ENCODE measurements at places on chromosomes 5 and 9. TPM values are rescaled to one million over a fixed set of nuclear protein-coding genes. Genes with fewer than 3 reads are reported as not detected.

GRCh38 chr9:34578241-34579103, 11.1 kb downstream of the CNTFR start:
- no peak overlapping the region for H3K27ac ChIP-seq
- peaks cover 50% of the 10 kb centered on the region for H3K27me3 ChIP-seq
- H3K36me3 ChIP-seq: no peaks in the 10 kb centered on the region

DNA sequence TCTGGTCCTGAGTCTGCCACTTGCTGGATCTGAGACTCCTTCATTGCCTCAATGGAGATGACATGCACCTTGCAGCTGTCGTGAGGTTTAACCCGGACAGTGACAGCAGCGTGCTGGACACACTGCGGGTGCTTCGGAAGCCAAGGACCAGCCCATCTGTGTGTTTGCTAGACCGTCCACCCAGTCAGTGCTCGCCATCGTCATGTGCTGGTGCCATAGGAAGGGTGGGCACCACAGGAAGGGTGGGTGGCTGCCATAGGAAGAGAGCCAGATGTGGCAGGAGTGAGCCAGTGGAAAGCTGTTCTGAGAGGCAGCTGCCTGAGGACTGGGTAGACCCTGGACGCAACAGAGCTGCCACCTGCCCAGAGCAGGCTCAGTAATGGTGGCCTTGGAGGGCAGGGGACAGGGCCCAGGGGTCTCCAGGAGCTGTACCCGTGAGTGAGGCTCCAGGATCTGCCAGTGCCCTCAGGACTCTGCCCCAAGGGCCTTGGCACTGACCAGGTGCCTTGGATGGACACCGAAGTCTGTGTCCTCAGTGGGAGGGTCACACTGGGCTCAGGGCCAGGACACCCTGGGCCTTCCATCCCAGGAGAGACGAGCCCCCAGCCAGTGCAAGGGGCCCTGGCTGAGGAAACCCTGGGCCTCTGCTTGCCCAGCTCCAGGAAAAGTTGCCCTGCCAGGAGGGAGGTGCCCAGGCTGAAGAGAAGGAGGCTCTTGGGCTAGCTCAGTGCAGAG, 21.8 kb downstream of the FLT4 start:
- H3K27ac ChIP-seq: no peak overlapping the region
- DNase-seq: no peak
- no peaks in the 10 kb centered on the region for H3K27me3 ChIP-seq
- H3K36me3 ChIP-seq: no peaks in the 10 kb centered on the region
- no peaks in the 10 kb centered on the region for H3K4me1 ChIP-seq

DNA sequence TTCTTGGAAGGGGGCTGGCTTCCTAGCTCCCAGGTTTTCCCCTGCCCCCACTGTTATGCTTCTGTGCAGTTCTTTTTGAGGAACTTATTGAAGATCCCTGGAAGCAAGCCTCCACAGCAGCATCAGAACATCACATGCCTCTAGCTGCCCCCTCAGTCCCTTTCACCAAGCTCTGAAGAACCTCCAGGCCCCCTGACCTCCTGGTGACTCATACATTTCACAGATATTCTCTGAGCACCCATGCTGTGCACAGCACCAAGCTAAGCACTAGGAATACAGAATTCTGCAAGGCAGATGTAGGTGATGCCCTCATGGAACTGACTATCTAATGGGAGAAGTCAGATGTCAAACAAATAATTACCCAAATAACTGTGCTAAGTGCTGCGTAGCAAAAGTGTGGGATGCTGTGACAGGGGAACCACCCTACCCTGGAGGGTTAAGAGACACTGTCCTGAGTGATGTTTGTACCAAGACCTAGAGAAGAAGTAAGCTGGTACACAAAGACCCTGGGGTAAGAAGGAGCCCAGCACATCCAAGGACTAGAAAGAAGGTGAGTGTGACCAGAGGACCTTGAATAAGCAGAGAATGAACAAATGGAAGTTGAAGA, 213.7 kb upstream of the NR4A3 start:
- DNase-seq: no peak
- no peaks in the 10 kb centered on the region for H3K27me3 ChIP-seq
- H3K4me1 ChIP-seq: no peaks in the 10 kb centered on the region
- no peaks in the 10 kb centered on the region for H3K36me3 ChIP-seq
- no peak overlapping the region for H3K4me3 ChIP-seq

DNA sequence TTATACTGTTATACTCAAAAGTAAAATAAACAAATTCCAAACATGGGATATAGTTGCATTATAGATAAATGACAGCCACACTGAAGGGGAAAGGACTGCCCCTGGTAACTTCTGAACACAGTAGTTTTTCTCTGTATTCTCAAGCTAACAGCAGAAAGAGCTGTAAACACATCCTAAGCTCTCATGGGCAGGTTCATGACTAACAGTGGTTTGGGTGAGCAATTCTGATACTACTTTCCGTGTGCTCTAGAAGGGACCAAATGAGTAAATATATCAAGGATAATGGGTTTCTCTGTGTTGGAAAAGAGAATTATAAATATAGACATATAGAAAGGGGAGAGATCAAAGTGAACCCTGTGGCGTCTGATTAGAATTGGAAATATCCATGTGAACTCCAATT, 2.2 kb upstream of the LCN6 start:
- no peak overlapping the region for H3K4me3 ChIP-seq
- no peaks in the 10 kb centered on the region for H3K36me3 ChIP-seq
- no peak overlapping the region for H3K27ac ChIP-seq
- DNase-seq: no peak
- H3K27me3 ChIP-seq: peaks cover 16% of the 10 kb centered on the region

Gene PCDH1
- 151 TPM for total RNA-seq

GRCh38 chr9:22208846-22209585, 199.9 kb upstream of the CDKN2B start:
- H3K36me3 ChIP-seq: no peaks in the 10 kb centered on the region
- peaks cover 10% of the 10 kb centered on the region for H3K4me1 ChIP-seq
- no peak overlapping the region for H3K27ac ChIP-seq
- no peak overlapping the region for H3K4me3 ChIP-seq

Gene STPG3
- not detected for total RNA-seq

DNA sequence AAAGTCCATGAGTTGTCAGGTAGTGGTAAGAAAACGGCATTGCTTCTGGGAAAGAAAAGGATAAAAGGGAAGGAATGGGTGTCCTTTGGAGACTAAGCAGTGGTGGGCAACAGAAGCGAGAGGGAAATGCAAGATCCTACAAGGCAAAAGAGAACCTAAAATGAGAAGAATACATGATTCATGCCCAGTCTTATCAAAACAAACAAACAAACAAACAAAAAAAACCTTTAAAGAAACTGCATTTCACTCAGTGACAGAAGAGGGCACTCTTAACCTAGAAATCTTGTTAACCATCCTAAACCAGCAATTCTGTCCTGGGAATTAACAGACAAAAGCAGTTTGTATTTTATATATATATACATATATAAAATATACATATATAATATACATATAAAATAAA, 88.5 kb downstream of the SUSD1 start:
- H3K27me3 ChIP-seq: no peaks in the 10 kb centered on the region
- no peak overlapping the region for H3K27ac ChIP-seq
- no peak for DNase-seq
- H3K36me3 ChIP-seq: no peaks in the 10 kb centered on the region

DNA sequence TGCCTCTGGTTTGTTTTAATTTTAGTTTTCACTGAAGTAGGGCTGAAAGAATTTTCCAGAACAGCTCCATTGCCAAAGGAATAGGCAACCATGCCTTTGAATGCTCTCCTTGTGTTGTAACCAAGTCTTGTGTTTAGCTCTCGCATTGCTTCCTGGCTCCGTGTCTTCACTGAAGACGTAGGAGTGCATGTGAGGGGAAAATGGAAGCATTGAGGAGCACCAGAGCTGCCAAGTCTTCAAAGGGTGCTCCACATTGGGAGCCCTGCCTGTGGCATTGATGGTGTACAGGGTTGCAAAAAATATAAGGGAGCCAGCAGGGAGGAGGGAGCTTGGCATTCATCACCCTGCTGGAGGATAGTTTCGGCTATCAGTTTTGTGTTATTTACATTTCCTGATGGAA, 86.6 kb downstream of the NTRK2 start:
- H3K4me3 ChIP-seq: no peak overlapping the region
- no peaks in the 10 kb centered on the region for H3K36me3 ChIP-seq
- no peak for DNase-seq
- H3K27ac ChIP-seq: no peak overlapping the region

GRCh38 chr9:127392976-127393375, 4.0 kb upstream of the SLC2A8 start:
- no peak for DNase-seq
- no peak overlapping the region for H3K4me3 ChIP-seq
- no peak overlapping the region for H3K27ac ChIP-seq
- peaks cover 27% of the 10 kb centered on the region for H3K4me1 ChIP-seq

DNA sequence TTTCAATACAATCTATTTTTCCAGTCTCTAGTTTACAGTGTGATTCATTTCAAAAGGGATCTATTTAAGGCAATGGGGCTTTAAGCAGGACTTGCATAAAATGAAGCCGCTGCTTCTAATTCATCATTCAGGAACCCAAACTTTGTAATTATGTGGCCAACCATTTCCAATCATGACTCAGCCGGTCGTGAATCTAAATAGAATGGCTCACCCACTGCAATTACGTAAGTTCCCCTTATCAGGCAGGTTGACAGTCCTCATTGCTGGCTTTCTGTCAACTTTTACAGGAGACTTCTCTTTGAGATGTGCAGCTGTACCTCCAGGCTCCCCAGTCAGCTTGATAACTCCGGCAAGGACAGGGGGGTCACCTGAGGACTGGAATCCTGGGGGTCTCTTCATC, 152.8 kb upstream of the DAP start:
- H3K27ac ChIP-seq: no peak overlapping the region
- no peak for DNase-seq
- no peaks in the 10 kb centered on the region for H3K27me3 ChIP-seq

DNA sequence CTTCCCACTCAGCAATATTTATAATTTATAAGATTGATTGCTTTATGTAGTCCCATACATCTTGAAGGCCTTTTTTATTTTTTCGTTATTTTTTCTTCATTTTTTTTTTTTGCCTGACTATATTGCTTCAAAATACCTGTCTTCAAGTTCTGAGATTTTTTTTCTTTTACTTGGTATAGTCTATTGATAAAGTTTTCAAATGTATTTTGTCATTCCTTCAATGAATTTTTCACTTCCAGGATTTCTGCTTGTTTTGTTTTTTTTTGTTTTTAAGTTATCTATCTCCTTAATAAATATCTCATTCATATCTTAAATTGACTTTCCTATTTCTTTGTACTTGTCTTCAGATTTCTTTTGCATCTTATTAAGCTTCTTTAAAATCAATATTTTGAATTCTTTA, 905.6 kb upstream of the CDH6 start:
- no peaks in the 10 kb centered on the region for H3K36me3 ChIP-seq
- H3K27ac ChIP-seq: no peak overlapping the region
- no peak overlapping the region for H3K4me3 ChIP-seq
- DNase-seq: no peak
- no peaks in the 10 kb centered on the region for H3K4me1 ChIP-seq

DNA sequence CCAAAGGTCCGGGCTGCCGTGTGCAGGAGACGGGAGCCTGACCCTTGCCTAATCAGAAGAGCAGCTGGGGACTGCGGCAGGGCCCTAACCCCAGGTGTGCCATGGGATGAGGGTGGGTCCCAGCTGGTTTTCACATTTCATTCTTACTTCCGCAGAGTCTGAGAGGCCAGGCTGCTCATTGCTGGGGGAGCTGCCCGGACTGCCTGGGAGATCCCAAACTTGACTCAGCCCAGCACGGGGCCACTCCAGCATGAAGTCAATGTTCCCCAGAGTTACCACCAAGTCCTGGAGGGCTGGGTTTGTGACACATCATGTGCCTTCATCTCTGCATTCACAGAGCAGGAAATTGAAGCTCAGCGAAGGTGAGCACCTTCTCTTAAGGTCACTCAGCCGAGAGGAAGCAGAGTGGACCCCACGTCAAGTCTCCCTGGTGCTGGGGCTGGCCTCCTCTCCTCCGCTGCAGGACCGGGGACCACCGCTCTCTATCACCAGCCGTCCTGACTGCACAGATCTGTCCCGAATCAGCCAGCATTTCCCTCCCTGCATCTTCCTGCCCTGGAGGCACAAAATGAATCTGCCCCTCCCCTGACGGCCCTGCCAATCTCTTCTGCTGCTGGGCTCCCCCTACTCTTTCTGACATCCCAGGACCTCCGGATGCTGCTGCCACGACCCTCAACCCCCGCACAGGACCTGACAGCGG, 54.6 kb upstream of the PHYKPL start:
- H3K4me3 ChIP-seq: no peak overlapping the region
- H3K4me1 ChIP-seq: peaks cover 3% of the 10 kb centered on the region
- H3K27ac ChIP-seq: no peak overlapping the region
- DNase-seq: no peak

Gene TMEM174
- not detected for total RNA-seq

Gene NIPAL4
- not detected for total RNA-seq

GRCh38 chr9:32161209-32161608, 223.2 kb upstream of the ACO1 start:
- no peaks in the 10 kb centered on the region for H3K4me1 ChIP-seq
- H3K27ac ChIP-seq: no peak overlapping the region
- DNase-seq: no peak
- H3K4me3 ChIP-seq: no peak overlapping the region
- H3K36me3 ChIP-seq: no peaks in the 10 kb centered on the region

Gene OR1B1
- total RNA-seq: not detected

- no peak for DNase-seq
- H3K27me3 ChIP-seq: no peaks in the 10 kb centered on the region
- H3K36me3 ChIP-seq: no peaks in the 10 kb centered on the region
- no peak overlapping the region for H3K4me3 ChIP-seq
Observed at GRCh38 chr5:20129501-20129900, 141.5 kb upstream of the CDH18 start.
